ENCODE measurements at places on chromosomes 7 and 10.

GRCh38 chr10:23070913-23071218, 24.5 kb upstream of the MSRB2 start:
- no peak for DNase-seq

DNA sequence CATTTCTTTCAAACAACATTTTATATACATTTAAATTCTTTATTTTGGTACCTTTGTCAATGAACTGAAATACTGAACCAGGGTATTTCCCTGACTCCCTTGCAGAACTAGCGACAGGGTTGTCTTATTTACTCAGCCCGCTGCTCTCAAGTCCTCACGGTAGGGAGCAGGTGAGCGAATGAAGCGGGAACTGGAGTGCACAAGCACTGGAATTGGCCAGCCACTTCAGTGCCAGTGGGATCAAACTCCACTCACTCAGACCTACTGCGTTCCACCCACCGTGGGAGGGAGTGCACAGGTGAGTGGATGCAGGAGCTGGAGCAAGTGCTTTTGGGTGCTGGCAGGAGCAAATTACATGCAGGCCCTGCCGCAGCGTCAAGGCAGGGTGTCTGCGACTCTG, 28.1 kb upstream of the NEUROD6 start:
- no peak for DNase-seq

GRCh38 chr7:146057958-146058357, 58.6 kb upstream of the CNTNAP2 start:
- no peak for DNase-seq

GRCh38 chr10:106929291-106929895, 235.1 kb downstream of the SORCS1 start:
- no peak for DNase-seq

GRCh38 chr7:92205987-92206386, 27.0 kb upstream of the LRRD1 start:
- no peak for DNase-seq

GRCh38 chr10:9833942-9834341, 1183.7 kb upstream of the CELF2 start:
- DNase-seq: no peak

DNA sequence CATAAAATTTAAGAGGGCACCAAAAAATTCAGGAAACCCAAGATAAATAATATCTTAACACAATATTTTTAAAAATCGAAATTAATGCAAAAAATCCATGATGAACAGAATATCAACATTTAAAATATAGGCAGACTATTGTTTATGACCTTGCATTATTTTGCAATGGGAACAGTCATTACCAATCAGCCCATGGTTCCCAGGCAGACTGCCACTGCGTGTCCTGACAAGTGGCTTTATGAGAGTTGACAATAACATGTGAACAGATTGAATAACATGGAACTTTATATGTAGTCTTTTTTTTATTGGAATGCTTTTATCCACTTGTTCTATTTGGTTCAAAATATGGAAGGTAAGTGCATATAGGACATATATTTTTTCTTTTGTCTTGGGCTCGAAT, 3.1 kb upstream of the AVPI1 start:
- DNase-seq: no peak

- no peak for DNase-seq
Measured at GRCh38 chr10:113663908-113664307, at the start of gene NRAP. NRAP (minus strand) TSS chr10:113664041; CDS start chr10:113663882, 159 bp downstream.

DNA sequence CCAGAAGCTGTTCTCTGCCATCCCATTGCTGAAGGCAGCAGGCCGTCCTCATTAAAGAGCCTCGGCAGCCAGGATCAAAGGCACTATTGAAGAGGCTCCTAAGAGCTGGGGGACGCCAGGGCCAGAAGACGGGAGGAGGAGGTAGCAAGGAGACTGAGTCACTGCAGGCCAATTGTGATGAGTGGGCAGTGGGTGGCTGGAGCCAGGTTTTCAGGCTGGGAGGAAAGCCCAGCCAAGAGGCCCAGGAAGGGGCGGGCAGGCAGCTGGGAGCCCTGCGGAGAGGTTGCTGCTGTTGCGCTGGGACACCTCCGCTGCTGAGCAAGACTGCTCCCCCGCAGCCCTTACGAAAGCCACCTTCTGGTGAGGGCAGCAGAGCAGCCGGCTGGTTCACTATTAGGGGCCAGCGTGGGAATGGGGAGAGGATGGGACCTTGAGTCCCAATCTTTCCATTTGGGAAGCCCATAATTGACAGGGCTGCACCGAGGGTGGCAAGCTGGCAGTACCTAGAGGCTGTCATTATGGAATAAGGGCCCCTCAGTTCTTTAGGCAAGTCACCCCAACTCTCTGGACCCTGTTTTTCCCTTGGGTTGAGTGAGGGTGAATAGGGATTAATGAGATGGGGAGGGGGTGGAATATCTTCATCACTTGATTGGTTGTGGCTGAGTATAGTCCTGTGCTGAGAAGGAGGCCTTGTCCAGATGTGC, 48.4 kb downstream of the UNC5B start:
- peak; percentile 80 for DNase-seq

DNA sequence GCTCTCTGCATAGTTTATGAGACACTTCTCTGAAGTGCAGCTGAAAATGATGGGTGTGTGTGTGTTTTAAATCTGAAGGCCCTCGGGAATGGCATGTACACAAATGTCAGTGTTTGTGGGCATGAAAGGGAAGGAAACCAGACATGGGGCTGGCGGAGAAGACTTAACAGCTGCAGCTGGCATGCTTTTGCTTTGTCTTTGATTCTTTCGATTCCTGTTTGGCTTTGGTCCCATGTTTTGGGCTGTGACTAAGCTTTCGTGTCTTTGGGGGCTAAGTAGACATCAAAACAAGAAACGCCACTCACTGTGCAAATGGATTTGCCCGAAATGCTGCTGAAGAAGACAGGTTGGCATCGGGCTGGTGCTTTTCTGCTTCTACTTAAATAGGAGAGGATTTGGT, 179.3 kb downstream of the PFKFB3 start:
- DNase-seq: no peak

DNA sequence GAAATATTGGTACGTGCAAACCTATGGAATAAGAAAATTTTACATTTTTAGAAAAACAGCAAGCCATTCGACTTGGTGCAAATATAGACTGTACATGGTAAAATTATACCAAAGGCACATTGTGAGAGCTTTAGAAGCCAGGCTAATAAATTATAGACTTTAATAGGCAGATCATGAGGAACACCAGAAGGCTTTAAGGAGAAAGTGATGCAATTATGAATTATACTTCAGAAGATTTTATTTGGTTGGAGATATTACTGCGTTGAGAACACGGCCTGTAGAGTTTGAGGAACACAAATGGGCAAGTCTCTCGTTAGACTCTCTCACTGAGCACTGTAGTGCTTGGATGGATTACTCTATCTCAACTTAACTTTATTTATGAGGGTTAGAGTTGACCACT, 141.7 kb downstream of the MACC1 start:
- no peak for DNase-seq

DNA sequence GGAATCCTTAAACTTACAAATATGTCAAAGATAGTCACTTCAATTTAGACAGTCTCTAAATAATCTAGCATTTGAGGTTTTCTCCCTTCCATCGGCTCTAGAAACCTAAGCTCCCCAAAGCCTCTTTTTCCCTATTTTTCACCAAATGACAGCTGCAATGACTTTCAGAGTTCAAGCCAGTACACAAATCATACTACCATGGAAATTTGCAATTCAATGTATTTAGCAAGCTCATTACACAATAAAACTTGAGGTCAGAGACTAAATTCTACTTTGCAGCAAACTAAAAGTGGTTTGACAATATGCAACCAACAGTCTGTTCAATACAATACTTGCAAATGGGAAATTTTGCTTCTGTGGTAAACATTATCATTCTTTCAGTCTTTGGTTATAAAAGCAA, 80.3 kb downstream of the SKIDA1 start:
- DNase-seq: no peak

DNA sequence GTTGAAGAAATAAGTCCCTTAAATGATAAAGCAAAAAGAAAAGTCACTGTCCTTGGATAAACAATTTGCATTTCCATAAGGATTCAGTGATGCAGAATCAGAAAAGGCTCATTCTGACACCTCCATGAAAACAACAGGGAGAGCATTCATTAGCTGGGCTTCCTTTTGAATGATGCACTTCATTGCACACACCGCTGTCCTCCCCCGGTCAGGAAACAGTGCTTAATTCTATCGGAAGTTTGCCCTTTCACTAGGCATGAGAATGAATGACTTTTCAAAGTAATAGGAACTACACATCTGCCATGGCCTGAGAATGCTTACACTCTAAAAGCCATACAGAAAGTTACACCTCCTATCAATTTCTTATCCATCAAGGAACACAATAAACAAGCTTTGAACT, 4.2 kb downstream of the PCDH15 start:
- no peak for DNase-seq

DNA sequence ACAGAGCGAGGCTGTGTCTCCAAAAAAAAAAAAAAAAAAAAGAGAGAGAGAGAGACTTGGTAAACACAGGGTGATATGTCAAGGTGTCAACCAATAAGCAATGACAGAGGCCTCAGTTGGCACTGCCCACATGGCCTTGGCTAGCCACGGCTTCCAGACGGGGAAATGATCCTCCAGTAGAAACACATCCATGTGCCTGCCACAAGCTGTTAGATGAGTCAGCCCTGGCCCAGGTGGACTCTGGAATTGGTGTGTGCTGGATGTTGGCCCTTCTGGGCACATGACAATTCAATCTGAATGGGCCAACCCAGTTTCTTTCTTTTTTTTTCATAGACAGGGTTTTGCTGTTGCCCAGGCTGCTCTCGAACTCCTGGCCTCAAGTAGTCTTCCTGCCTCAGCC, 13.7 kb downstream of the RFC2 start:
- DNase-seq: no peak

GRCh38 chr10:86899132-86899531, 58.3 kb downstream of the MMRN2 start:
- no peak for DNase-seq

GRCh38 chr7:1693991-1694524, 24.0 kb downstream of the ELFN1 start:
- peak; percentile 12 for DNase-seq

- DNase-seq: peak; percentile 52
Measured at GRCh38 chr10:90859321-90859751, 1.5 kb upstream of the HTR7 start.

DNA sequence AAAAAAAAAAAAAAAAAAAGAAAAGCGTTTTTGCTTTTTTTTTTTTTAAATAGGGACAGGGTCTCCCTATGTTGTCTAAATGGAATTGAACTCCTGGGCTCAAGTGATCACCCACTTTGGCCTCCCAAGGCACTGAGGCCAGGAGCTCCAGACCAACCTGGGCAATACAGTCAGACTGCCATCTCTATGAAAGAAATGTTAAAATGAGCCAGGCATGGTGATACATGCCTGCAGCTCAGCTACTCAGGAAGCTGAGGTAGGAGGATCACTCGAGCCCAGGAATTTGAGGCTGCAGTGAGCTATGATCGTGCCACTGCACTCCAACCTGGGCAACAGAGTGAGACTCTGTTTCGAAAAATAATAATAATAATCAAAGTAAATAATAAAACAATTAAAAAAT, 16.5 kb upstream of the LMTK2 start:
- DNase-seq: no peak

DNA sequence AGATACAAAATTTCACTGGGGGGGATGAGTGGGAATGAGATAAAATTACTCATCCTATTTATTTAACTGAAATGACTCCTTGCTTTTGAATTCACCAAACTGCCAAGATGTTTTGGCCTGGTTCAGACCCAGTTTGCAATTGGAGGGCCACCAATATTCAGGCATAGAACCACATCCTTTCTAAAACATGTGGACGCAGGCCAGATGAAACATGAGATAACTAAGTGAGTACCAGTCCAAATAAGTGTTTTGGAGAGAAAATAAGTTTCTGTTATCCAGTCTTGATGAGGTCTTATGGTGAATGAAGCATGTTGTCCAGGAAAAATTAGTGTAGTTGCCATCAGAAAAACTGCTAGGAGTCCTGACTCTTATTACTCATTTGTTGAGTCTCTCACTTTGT, 36.3 kb upstream of the PDK4 start:
- peak; percentile 66 for DNase-seq

- no peak for DNase-seq
Measured at GRCh38 chr7:24939416-24939815, 40.6 kb downstream of the OSBPL3 start.

DNA sequence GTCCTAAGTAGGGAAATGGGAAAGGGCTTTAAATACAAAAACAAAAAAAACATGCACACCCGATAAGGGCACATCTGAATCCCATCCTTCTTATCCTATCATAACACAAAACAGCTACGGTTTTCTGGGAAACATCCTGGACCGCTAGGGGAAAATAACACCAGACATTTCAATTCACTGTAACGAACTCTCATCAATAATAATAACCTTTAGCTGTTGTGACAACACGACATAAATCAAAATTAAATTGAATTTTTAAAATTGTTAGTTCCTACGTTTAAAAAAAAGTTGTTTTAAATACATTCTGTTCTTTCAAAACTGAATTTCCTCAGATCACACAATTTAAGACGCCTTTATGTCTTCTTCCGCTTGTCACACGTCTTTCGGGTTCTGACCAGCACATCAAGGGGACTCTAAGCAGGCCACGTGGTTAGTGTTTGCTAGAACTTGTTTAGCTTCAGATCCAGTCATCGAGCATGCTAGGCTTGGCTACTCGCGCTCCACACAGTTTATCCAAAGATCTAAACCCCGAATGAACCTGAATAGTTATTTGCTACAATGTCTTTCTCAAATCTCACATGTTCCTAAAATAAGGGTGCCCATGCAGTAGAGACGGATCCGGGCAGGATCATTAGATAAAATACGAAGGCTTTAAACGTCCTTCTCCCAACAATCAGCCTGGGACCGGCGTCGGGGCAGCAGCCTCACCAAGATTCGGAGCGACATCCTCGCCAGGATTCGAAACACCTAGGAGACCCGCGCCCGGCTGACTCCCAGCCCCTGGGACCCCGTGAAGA, 839 bp downstream of the IKZF5 start:
- peak; percentile 17 for DNase-seq

GRCh38 chr10:17649836-17650235, 5.9 kb downstream of the STAM start:
- no peak for DNase-seq

- peak; percentile 9 for DNase-seq
Measured at GRCh38 chr7:117385363-117386109, 41.8 kb downstream of the ASZ1 start.

DNA sequence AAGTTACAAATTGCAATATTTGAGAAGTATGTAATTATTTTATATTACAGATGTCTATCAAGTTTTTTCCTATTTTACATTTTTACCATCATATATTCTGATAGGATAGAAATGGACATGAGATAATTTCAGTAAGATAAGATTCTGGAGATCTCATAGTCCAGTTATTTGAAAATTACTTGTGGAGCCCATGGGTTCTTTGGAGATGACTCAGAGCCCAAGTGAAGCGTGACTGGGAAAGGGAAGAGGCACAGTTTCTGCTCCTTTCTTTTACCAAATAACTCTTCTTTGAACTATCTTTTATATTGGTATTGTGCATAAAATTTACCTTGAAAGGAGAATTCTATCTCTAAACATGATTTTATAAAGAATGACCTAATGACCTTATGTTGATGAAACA, 2.4 kb downstream of the CD36 start:
- peak; percentile 17 for DNase-seq

- no peak for DNase-seq
Measured at GRCh38 chr10:124574456-124575070, 112.9 kb downstream of the LHPP start.

Data from fibroblast of the conjunctiva (primary cell).